ENCODE measurements at places on chromosomes 3 and 15. TPM values are rescaled to one million over a fixed set of nuclear protein-coding genes. Genes with fewer than 3 reads are reported as not detected.
A peak's percentile ranks its signal among the peaks of the same experiment; 100 is the strongest.

DNA sequence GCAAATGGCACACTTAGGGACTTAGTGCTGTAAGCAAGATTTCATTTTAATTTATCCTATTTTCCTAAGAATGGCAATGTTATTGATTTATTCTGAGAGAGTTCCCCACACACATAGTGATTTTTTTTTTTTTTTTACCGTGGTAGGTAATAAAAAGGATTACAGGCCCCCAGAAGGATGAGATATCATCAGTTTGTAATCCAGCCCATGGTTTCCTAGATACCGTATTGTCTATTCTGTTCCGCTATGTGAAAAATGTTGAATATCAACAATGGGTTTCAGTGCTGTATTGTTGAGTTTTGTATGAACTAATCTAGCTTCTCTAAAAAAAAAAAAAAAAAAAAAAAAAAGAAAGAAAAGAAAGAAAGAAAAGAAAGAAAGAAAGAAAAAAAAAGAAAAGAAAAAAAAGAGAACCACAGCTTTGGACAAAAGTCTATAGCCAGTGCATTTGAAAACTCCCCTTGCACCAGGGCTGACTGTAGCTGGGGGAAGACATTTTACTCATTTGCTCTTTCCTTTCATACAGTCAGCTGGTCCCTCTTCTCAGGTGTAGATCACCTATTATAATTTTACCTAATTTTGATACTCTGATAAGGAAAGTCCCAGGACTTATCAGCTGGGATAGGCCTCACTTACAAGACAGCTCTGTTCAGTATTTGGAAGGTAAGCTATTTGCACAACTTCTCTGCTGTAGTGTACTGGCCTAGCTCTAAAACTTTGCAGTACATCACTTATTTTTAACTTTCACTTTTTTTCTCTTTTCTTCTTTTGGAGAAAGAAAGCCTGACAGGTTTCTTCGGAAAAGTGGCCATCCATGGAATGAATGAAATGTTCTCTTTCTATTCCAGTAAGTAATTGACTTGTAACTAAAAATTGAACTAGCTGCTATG lies 101.4 kb upstream of the SOX2 start:
- H3K36me3 ChIP-seq = no peaks in the 10 kb centered on the region
- no peaks in the 10 kb centered on the region for H3K27me3 ChIP-seq
- peaks cover 5% of the 10 kb centered on the region for H3K4me1 ChIP-seq
- no peak for DNase-seq
- no peak overlapping the region for H3K4me3 ChIP-seq
- no peak overlapping the region for H3K27ac ChIP-seq

- H3K36me3 ChIP-seq = no peaks in the 10 kb centered on the region
- H3K27me3 ChIP-seq = no peaks in the 10 kb centered on the region
- no peaks in the 10 kb centered on the region for H3K4me1 ChIP-seq
Observed at GRCh38 chr3:3817865-3818264, 18.6 kb downstream of the LRRN1 start.

The CDHR4 gene
- not detected for total RNA-seq

GRCh38 chr3:163422671-163423070 lies 1655.6 kb downstream of the SI start:
- no peaks in the 10 kb centered on the region for H3K36me3 ChIP-seq
- H3K4me1 ChIP-seq = no peaks in the 10 kb centered on the region
- H3K27ac ChIP-seq = no peak overlapping the region
- no peak for DNase-seq
- H3K4me3 ChIP-seq = no peak overlapping the region

The MINAR1 gene
- total RNA-seq = 0.10 TPM

The ACKR2 gene
- 1.2 TPM for total RNA-seq

The CGNL1 gene
- total RNA-seq = 0.77 TPM

DNA sequence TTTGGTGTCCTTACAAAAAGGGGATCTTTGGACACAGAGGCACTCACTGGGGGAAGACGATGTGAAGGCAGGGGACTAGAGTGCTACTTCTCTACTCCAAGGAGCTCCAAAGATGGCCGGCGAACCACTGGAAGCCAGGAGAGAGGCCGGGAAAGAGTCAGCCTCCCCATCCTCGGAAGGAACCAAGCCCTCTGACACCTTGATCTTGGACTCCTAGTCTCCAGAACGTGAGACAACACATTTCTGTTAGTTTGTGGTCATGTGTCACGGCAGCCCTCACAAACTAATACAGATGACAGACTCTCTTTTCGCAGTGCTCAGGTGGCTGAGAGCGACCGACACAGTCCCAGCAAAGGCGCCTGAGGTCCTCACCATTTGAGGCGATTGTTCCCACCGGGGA lies 24.4 kb upstream of the ATP2B2 start:
- H3K4me3 ChIP-seq = no peak overlapping the region
- no peaks in the 10 kb centered on the region for H3K36me3 ChIP-seq
- no peak overlapping the region for H3K27ac ChIP-seq
- no peaks in the 10 kb centered on the region for H3K27me3 ChIP-seq
- no peak for DNase-seq

- no peak for DNase-seq
- no peaks in the 10 kb centered on the region for H3K27me3 ChIP-seq
- H3K36me3 ChIP-seq = no peaks in the 10 kb centered on the region
- H3K27ac ChIP-seq = no peak overlapping the region
- H3K4me1 ChIP-seq = no peaks in the 10 kb centered on the region
- no peak overlapping the region for H3K4me3 ChIP-seq
Observed at GRCh38 chr3:161647936-161648470, 151.4 kb downstream of the OTOL1 start.

- no peak overlapping the region for H3K27ac ChIP-seq
- no peaks in the 10 kb centered on the region for H3K27me3 ChIP-seq
- no peak overlapping the region for H3K4me3 ChIP-seq
- peaks cover 3% of the 10 kb centered on the region for H3K36me3 ChIP-seq
Observed at GRCh38 chr15:59199626-59200465, 6.8 kb upstream of the LDHAL6B start.

GRCh38 chr3:43207628-43208085 lies 78.7 kb upstream of the SNRK start:
- H3K36me3 ChIP-seq = no peaks in the 10 kb centered on the region
- H3K4me1 ChIP-seq = peaks cover 10% of the 10 kb centered on the region
- no peaks in the 10 kb centered on the region for H3K27me3 ChIP-seq

- H3K36me3 ChIP-seq = peaks cover 32% of the 10 kb centered on the region
- no peaks in the 10 kb centered on the region for H3K27me3 ChIP-seq
- peak overlapping the region; percentile 95 for H3K27ac ChIP-seq
Observed at GRCh38 chr15:64163659-64164362, 989 bp upstream of the PPIB start.

DNA sequence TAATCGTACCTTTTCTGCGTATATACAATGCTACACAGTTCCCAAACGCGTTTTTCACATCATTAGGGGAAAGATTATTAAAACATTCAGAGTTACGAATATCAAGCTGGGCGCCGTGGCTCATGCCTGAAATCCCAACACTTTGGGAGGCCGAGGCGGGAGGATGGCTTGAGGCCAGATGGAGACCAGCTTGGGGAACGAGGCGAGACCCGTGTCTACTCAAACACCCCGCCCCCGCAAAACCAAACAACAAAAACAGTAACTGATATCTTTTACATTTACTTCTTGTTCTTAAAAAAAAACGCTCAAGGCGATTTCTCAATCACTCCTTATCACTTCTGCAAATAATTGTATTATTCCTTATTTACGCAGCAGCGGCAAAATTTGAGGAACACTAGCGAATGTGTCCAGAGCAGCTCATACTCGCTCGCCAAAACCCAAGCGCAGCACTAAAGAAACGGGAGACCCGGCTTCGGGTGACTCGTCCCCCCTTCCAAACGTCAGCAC lies 1.2 kb downstream of the ZBTB11 start:
- peak; percentile 69 for DNase-seq
- peaks cover 20% of the 10 kb centered on the region for H3K4me1 ChIP-seq
- H3K36me3 ChIP-seq = peaks cover 26% of the 10 kb centered on the region
- no peaks in the 10 kb centered on the region for H3K27me3 ChIP-seq

DNA sequence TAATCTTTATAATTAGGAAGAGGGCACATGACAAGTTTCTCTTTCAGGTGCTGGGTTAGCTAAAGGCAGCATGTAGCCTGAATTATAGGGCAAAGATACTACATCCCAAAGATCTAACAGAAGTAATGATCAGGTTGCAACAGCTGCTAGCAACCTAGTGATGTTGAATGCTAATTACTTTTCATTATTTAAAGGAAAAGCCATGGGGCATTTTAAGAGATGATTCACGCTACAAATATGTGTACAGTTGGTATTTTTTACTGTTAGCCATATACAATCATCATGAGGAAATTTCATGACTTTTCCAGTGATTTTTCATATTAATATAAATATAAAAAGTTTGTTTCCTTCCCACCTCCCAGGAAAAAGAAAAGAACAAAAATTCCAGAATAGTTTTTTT lies 43.0 kb downstream of the NEK10 start:
- H3K27ac ChIP-seq = peak overlapping the region; percentile 88
- H3K4me1 ChIP-seq = peaks cover 28% of the 10 kb centered on the region
- no peak for DNase-seq

- H3K4me1 ChIP-seq = no peaks in the 10 kb centered on the region
- H3K4me3 ChIP-seq = no peak overlapping the region
- H3K36me3 ChIP-seq = no peaks in the 10 kb centered on the region
Observed at GRCh38 chr3:187025656-187026316, 95.5 kb downstream of the ST6GAL1 start.

The RTP3 gene
- not detected for total RNA-seq

GRCh38 chr3:102979682-102980354 lies 545.0 kb downstream of the ZPLD1 start:
- H3K27me3 ChIP-seq = no peaks in the 10 kb centered on the region
- H3K4me1 ChIP-seq = no peaks in the 10 kb centered on the region
- no peaks in the 10 kb centered on the region for H3K36me3 ChIP-seq
- peak; percentile 79 for DNase-seq

The SCAANT1 gene
- not detected for total RNA-seq

The FBXL22 gene
- 0.27 TPM for total RNA-seq

- H3K27ac ChIP-seq = no peak overlapping the region
- H3K27me3 ChIP-seq = no peaks in the 10 kb centered on the region
- H3K36me3 ChIP-seq = no peaks in the 10 kb centered on the region
Observed at GRCh38 chr3:116306149-116306548, 139.1 kb downstream of the LSAMP start.

Data from psoas muscle (tissue), 8 donors.